ENCODE measurements at places on chromosomes 6 and 20. TPM values are rescaled to one million over a fixed set of nuclear protein-coding genes. Genes with fewer than 3 reads are reported as not detected.

The PFDN4 gene
- 132 TPM for total RNA-seq

The C4B gene
- total RNA-seq: 0.33 TPM

The KIAA0408 gene
- not detected for total RNA-seq

The KHDC1L gene
- not detected for total RNA-seq

The NOX3 gene
- total RNA-seq: not detected

The DEFB125 gene
- total RNA-seq: not detected

The C6orf58 gene
- not detected for total RNA-seq

The PRDM13 gene
- total RNA-seq: not detected

The SLC17A9 gene
- 13.1 TPM for total RNA-seq

The ZSCAN23 gene
- total RNA-seq: 0.10 TPM

The GPLD1 gene
- total RNA-seq: under 0.01 TPM

The AVP gene
- total RNA-seq: not detected

The CLPSL2 gene
- not detected for total RNA-seq

The ZNF512B gene
- 13.0 TPM for total RNA-seq

The MTRF1L gene
- 21.8 TPM for total RNA-seq

The TRIM31 gene
- not detected for total RNA-seq
